ENCODE measurements at places on chromosomes 4 and X.

DNA sequence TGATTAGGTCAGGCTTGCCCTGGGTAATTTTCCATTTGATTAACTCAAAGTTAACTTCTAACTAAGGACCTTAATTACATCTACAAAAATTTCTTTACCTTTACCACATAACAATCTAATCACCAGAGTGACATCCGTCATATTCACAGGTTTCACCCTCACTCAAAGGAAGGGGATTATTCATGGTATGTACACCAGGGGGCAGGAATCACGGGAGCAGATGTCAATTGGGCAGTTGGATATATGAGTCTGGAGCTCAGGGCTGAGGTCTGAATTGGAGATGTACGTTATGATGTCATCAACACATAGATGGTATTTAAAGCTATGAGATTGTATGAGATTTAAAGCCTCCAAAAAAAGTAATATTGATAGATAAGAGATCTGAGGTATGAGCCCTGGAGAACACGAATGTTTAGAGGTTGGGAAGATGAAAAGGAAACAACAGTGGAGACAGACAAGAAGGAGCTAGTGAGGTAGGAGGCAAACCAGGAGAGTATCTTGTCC is 52.9 kb downstream of the PGRMC1 start:
- DNase-seq, result no peak

DNA sequence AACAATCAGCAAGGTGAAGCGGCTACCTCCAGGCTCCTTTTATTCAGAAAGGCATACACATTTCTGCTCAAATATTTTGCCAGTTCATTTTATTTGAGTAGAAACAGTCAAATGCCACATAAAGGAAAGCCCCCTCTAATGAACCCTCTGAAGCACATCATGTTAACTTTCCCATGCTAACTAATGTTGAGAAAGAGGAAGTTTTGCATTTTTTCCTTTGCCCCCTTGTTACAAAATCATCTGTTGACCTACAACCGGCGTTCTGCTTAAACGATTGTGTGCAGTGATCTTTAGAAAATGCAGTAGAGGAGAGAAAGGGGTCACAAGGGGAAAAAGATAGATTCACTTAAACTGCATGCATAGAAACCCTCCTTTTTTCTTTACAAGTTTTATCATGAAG is 25.2 kb upstream of the ATXN3L start:
- no peak for DNase-seq

DNA sequence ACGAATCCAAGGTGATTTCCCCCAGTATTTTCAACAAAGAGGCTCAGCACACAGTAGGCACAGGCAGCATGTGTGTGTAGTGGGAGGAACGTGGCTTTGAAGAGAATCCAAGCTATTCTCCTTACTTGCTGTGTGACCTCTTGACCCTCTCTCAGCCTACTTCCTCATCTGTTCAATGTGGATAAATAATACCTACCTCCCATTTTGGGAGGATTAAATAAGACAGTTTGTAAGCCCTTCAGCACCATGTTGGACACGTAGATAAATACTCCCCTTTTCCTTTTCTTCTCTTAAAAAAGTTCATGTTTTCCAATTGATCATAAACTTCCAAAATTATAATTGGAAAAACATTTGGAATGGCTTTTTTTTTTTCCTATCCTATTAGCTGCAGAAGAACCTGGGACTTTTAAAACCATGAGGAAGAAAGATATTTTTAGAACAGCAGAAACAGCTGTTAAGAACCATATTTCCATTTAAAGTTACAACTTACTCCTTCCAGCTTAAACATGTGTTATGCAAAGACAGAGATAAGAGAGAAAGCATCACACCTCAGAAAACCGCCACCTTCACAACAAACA is 56.1 kb upstream of the TMEM131L start:
- DNase-seq, result no peak

GRCh38 chr4:146255874-146256273 is 41.5 kb downstream of the REELD1 start:
- no peak for DNase-seq

DNA sequence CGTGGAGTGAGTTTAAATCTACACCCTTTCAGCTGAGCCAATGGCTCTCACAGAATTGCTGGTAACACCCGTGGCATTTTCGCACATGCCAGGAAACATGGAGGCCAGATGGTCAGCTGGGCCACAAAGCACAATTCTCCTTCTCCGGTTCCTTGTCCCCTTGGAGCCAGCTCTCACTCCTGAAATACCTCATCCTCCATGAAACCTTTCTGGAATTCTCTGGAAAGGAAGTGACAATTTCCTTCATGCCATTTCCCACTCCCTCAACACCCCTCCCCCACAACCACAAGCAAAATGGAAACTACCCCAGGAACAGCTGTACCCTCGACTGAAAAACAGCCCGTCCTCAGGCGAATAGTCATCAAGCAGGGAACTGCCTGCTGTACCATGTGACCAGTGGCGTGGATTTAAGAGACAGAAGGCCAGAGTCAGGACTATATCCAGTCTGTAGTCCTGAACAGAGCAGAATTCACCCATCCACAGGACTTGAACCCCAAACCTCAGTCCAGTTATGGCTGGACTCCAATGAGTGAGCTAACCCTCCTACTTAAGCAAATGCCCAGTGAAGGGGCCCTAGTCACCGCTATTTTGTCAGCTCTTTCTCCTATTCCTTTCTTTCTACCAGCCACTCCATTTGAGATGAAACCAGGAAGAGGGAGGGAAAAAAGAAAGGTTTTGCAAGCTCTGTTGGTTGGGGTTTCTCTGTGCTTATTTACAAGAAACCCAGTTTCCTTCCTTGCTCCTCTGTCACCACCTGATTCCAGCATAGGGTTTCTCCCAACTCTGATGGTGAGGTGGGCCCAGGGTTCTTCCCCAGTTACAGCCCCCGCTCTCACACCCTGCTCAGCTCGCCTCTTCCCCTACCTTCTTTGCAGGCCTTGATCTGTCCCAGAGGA is 24.5 kb downstream of the ELF4 start:
- DNase-seq, result no peak

- no peak for DNase-seq
These were observed 447.1 kb downstream of the AFF2 start for GRCh38 chrX:148947399-148947975.

- DNase-seq, result no peak
These were observed 328.5 kb downstream of the EVC2 start for GRCh38 chr4:5379895-5380294.

DNA sequence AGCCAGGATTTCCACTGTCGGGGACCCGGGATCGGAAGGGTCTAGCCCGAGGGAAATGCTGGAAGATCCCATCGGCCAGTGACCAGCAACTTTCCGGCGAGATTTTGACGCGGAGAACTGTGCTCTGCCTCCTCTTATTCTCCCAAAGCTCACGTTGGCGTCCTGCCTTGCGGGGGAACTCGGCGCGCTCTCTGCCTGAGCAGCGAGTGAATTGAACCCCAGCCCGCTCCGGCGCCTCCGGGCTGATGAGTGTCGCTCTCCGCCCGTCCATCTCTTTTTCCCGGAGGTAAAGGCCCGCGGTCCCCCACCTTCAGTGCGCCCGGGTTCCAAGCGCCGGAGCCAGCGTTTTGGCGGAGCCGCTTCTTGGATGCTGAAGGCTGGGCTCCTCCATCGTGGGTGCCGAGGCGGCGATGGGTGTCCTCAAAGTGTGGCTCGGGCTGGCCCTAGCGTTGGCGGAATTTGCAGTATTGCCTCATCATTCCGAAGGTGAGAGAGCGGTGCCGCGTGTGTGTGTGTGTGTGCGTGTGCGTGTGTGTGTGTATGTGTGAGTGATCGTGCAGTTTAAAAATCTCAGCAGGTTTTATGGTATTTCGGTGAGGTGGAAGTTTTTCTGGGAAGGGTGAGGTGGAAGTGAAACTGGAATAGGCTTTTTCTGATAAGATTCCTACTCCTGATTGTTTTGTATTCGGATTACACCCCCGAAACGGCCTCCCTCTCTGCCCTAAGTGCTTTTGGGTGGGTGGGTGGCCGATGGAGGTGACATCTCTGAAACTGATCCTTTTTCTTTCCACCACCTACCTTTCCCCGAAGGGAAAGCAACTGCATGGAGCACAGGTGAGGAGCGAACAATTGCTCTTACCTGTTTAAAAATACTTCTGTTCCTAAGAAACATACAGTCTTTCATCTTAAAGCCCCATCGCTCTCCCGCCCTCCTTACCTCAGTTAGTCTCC is 752 bp downstream of the FRAS1 start:
- peak; percentile 15 for DNase-seq

GRCh38 chr4:124943938-124944337 is 231.4 kb upstream of the ANKRD50 start:
- DNase-seq, result no peak

- no peak for DNase-seq
These were observed 105.5 kb downstream of the PACRGL start for GRCh38 chr4:20805716-20806115.

All from activated naive CD4-positive, alpha-beta T cell treated with Interleukin-2 at 50 U/mL for 16 hours (primary cell).